Amniotic stem cell (primary cell): ENCODE measurements at places on chromosomes 1 and 21.
A peak's percentile ranks its signal among the peaks of the same experiment; 100 is the strongest.

DNA sequence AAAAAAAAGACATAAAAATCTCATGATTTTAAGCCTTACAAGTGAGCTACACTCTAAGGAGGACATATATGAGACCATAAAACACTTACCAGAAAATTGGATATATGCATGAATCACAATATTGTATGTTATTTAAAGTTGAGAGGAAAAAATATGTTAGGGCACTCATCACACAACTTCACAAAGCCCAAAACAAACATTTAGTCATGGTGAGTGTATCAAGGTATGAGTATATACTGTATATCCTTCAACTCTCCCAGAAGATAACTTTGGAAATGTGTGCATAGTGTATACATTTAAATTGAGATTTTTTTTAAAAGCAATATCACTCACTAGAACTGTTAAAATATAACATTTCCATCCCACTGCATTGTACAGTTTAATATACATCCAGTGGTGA, 259.3 kb downstream of the SRGAP2C start:
- no peak for DNase-seq

DNA sequence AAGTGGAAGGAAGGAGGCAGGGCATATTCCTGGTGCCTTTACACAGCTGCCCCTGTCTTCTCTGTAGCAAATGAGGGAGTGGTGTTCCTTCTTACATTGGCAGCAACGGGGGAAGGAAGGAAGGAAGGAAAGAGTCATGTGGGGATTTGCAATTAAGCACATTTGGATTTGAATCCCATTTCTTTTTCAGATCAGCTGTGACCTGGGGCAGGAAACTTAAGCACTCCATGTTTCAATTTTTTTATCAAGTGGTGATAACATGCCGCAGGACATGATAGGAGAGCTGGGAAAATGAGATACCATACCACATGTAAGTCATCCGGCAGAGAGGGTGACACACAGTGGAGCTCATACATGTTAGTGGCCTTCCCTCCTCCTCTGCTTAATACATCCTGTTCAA, 186.8 kb downstream of the APP start:
- no peak for DNase-seq

DNA sequence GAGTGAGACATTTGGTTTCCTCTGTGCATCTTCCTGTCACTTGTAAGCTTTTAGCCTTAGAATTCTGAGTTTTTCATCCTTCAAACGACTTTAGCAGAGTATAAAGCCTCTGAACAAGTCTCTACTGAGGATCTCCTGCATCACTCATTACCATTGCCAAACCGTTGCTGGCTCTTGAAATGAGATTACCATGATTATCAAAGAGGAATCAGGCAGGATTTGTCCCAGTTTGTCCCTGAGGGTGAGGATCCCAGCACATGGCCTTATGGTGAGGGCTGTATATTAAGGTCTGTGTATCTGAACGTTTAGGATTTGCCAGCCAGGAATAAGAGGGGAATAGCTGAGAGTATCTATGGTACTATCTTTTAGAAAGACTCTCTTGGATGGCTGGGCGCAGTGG, 169.5 kb upstream of the L1TD1 start:
- no peak for DNase-seq

- no peak for DNase-seq
Measured at GRCh38 chr21:44923480-44924084, 2.9 kb upstream of the ITGB2 start.

DNA sequence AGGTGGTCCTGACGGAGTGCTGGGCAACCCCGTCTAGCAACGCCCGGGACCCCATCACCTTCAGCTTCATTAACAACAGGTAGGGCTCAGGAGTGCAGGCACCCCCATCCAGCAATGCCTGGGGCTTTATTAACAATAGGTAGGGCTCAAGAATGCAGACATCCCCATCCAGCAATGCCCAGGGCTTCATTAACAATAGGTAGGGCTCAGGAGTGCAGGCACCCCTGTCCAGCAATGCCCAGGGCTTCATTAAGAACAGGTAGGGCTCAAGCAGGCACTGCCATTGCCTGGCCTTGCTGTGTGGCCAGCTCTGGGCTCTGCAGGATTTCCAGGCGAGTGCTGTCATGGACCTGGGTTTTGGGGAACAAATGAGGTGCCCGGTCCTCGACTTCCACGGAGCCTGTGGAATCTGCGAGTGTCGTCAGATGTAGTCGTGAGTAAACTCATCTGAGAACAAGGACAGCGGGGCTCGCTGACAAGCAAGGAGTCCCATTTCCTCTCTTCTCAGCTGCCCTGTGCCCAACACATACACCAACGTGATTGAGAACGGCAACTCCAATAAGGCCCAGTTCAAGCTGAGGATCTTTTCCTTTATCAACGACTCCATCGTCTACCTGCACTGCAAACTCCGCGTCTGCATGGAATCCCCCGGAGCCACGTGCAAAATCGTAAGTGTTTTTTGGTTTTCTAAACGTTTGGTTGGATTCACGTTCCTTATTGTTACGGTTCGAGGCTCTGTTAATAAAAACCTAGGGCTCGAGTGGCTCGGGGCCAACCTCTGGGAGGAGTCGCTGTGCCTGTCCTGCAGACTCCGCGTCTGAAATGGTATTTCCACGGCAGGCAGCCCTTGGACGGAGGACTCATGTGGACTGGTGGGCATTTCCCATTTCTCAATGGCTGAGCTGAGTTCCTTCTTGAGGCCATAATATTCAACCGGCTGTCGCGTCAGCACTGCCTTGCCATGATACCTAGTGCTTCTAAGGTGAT, 56.3 kb downstream of the UMODL1 start:
- DNase-seq = no peak

DNA sequence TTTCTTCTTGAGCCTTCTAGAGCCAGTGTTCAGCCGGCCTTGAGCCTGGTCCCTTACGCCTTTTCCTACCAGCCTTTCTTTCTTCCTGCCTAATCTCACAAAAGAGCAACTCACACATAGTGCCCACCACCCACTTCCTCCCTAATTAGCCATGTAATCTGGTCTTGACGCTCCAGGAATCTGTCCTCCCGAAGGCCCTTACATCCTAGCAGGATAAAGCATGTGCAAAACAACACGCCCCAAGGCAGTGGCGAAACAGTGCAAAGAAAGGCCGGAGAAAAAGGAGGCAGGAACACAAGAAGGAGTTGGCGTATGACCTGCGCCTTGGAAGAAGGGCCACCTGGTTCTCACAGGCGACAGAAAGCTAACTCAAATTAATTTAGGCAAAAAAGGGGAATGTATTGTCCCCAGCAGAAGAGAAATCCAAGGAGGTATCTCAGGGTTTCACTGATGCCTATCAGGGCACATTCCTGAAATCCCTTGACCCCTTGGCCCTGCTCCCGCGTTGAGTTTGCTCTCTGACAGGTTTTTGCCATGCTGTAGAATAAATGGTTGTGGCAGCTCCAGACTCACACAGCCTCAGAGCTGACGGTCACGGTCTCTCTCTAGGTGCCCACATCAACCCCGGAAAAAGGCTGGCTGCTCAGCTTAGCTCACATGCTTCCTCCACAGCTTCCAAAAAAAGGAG, 79.0 kb downstream of the ZNF281 start:
- DNase-seq = no peak

DNA sequence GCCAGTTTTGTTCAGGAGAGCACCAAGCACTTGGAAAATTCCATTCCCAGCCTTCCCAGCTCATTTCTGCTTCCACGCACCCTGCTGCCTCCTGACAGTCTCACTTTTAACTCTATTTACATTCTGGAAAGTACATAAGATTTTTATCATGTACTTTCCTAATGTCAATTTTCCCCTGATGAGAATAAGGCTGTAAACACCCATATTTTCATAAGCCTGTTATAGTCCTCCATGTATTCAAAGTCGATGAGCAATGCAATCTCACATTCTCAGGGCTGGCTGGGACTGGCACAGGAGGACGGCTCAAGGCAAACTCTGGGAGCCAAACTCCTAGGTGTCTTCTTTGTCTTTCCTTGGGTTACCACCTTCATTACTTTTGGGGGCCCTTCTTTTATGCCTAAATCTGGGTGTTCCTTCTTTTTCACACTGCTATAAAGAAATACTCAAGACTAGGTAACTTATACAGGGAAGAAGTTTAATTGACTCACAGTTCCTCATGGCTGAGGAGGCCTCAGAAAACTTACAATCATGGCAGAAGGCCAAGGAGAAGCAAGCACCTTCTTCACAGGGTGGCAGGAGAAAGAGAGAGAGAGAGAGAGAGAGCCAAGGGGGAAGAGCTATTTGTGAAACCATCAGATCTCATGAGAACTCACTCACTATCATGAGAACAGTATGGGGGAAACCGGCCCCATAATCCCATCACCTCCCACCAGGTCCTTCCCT, 94.6 kb downstream of the IGSF21 start:
- no peak for DNase-seq

- no peak for DNase-seq
Measured at GRCh38 chr1:161940866-161941591, 82.6 kb downstream of the OLFML2B start.

DNA sequence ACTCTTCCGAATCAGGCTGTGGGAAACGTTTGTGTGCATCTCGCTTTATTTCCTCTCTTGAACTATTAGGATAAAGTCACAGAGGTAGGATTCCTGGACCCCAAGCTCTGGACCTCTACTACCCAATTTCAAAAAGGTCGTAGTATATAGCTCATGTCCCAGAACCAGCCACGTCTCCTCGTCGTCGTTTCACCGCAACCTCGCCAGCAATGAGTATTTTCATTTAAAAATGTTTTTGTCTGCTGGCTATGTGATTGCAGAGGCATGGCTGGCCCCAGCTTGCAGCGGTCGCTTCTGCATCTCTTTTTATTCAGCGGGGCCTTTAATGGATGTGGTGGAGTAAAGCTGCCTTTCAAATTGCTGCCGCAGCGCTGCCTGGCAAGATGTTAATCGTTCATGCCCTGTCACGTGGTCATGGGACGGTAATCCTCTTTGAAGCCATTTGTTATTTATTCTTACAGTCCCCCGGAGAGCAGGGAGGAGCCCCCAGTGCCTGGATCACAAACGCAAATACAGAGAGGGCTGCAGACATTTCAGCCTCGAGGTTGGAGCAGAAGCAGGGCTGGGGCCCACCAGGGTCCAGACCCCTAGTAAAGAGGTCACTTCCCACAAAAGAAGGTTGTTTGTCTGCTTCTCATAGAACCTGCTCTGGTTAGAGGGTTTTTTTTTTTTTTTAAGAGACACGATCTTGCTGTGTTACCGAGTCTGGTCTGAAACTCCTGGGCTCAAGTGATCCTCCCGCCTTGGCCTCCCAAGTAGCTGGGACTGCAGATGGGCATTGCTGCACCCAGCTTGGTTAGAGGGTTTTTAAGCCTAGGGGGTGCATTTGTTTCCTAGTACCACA, 11.6 kb upstream of the NPHP4 start:
- no peak for DNase-seq

GRCh38 chr1:54273092-54273794, 73.3 kb downstream of the MRPL37 start:
- DNase-seq = no peak

- peak; percentile 40 for DNase-seq
Measured at GRCh38 chr1:88998716-88999115, 6.3 kb upstream of the KYAT3 start.

GRCh38 chr1:53454019-53454418, 5.2 kb upstream of the DMRTB1 start:
- no peak for DNase-seq

DNA sequence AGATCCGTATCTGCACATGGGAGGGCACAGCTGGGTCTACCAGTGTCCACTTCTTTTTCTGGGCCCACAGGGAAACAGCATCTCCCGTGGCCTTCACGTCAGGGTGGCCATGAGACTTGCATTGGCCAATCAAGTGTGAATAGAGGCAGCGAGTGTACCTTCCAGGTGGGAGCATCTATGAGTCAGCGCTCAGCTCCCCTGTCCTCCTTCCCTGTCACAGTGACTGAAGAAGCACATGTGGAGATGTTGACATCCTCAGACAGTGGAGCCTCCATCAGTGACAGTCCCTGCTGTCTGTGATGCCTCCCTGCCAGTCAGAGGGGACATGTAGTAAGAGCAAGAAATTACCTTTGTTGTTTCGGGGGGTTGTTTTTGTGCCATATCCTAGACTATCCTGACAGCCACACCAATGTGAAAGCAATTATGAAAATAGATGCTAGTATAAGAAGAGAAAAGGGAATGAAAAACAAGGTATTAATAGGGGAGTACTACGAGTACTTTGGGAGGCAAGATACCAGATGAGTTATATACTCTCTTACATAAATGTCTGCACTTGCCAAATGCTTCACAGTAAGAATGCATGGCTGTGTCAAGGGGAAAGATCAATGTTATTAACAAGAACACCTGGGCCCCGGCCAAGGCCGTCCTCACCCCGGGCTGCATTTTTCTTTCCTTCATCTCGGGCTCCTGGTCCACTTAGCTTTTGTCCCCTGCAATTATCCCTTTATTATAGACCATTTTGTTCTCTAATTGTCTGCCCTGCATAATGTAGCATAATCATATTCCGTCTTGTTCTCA, 86.0 kb downstream of the MATN1 start:
- DNase-seq = no peak

GRCh38 chr1:117590273-117590925, 15.4 kb upstream of the TENT5C start:
- DNase-seq = no peak

DNA sequence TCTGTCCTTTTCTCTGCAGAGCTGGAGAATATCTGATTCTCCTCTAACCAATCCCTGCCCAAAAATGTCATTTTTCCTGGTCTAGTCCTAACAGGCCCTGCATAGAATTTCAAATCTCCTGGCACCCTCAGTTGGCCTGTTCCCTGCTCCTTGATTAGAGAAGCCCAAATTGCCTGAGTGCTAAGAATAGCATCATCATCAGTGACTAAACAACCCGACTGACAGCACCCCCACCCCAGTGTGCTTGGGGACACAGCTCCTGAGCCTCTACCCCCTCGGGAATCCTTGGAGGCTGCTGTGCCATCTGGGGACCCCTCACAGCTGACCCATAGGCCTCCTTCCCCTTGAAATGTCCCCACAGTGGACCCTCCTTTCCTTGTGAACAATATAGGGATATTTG, 94.4 kb downstream of the DDX20 start:
- no peak for DNase-seq

GRCh38 chr1:175579956-175580750, 163.2 kb downstream of the TNR start:
- no peak for DNase-seq

- no peak for DNase-seq
Measured at GRCh38 chr1:97814121-97814520, 106.7 kb downstream of the DPYD start.

GRCh38 chr21:34692458-34693020, 23.7 kb downstream of the CLIC6 start:
- no peak for DNase-seq

GRCh38 chr1:209621286-209621685, 30.9 kb downstream of the LAMB3 start:
- DNase-seq = no peak

- no peak for DNase-seq
Measured at GRCh38 chr1:12314333-12314903, 84.6 kb downstream of the VPS13D start.
